ENCODE measurements at places on chromosomes 4 and X.

DNA sequence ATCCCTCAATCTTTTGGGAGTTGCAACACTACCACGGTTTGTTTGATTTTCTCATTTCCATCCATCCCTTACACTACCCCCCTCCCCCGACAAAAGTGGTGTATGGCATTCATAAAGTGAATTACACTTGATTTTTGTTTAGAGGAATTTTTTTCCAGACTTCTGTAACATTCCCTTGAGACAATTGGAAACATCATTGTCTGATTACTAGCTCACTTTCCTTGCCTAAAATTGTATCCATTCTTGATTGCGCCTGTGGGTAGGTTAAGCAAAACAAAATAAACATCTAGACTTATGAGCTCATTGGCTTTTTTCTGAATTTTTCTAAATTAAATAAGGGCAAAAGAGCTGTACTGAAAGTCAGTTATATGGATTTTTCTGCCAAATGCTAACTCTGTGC lies 3.5 kb downstream of the GPC3 start:
- DNase-seq: no peak

DNA sequence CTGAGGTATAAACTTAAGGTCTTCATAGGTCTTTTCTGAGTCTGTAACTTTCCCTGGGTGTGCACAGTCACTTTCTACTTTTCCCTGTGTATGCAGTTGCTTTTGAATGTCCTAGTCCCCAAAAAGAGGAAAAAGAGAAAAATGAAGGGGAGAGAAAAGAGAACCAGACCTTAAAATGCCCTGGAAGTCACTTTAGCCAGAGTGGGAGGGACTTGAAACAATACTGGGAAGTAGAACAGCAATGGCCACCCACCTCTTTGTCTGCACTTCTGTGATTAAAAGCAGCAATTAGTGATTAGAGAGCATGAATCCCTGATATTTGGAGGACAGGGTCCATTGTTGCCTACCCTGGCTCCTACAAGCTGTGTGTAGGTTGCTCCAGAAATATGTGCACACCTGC lies 36.1 kb downstream of the ZCCHC13 start:
- DNase-seq: no peak

DNA sequence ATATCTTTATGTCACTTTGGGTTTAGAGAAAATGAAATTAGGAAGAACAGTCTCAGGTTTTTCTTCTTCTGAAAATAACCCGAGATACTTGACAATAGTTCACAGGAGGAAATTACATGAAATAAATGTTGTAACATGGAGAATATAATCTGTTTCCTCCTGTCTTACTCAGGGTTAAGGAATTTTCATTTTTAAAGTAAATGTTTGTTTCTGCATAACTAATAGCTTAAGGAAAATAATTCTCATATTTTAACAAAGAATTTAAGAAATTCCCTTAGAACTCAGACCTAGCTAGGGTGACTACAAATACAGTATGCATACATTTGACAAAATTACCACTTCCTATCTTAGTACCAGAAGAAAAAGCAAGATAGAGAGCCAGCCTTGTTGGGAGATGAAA lies 17.2 kb upstream of the SPRY1 start:
- DNase-seq: no peak

GRCh38 chr4:85127653-85128052 lies 161.2 kb upstream of the WDFY3 start:
- no peak for DNase-seq

GRCh38 chrX:13029887-13030771 lies 14.3 kb downstream of the FAM9C start:
- DNase-seq: no peak

DNA sequence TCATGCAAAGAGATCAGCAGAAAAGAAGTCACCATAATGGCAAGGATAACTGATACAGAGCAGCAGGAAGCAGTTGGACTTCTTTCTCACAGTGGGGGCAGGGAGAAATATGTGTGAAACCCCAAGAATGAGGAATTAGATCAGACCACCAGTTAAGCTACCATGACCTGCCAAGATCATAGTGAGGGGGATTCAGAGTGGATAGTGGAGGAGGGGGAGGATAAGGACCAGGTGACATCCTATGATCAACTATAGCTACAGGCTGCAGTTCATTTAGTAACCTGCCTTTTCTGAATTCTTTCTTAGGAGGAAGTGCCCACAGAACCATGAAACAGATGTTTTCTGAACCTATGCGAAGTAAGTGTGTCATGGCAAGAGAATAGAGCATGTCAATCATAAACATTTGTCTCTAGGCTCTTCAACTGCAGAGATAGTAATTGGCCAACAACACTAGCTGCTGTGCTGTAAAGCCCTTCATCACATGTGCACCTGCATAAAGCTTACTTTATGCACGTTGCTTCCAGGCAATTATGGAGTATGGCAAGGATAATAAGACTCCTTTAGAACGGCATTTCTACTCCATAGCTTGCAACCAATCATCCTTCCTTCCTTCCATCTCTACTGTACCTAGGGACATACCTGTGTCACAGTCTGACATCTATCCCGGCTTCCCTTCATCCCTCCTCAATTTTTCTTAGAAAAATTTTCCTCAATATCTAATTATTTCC lies 329.7 kb downstream of the EPHA5 start:
- no peak for DNase-seq

DNA sequence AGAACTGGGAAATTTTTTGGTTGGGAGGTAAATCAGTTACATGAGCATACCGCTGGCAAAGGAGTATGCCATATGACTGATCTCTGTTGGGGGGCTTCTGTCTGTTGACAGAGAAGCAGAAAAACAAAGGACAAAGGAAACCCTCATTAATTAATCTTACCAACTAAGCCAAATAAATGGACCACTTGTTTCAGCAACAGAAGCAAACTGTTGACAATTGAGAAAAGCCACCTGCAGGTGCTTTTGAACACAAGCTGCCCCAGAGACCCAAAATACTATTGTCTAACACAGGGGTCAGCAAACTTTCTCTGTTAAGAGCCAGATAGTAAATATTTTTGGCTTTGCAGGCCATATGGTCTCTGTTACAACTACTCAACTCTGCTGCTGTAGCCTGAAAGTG lies 7.0 kb upstream of the FRYL start:
- no peak for DNase-seq

DNA sequence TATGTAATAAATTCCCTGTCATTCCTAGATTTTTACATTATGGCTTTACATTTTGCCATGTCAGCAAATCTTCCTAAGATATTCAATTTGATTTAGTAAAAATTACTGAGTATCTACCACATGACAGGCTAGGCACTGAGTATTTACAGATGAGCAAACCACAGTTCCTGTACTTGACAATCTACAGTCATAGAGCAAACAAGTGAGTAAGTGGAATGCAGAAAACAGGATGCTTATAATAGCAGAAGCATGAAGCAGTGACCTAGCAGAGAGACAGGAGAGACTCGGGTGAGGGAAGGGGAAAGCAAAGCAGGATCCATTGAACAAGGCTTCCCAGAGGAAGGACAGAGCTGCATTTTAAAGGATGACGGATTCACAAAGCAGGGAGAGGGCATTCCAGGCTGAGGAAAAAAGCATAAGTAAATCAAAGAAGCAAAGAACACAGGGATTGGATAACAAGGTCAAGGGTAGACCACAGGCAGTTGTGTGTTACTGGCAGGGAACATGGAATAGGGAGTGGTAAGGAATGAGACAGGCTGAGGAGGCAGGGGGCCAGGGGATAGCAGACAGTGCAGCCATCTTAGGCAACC lies 124.7 kb upstream of the C1QTNF7 start:
- no peak for DNase-seq

GRCh38 chr4:2714061-2714770 lies 41.9 kb downstream of the TNIP2 start:
- DNase-seq: peak; percentile 11

GRCh38 chr4:90757534-90758060 lies 630.4 kb downstream of the CCSER1 start:
- no peak for DNase-seq

- DNase-seq: no peak
Observed at GRCh38 chr4:42654631-42655268, 2.2 kb downstream of the ATP8A1 start.

DNA sequence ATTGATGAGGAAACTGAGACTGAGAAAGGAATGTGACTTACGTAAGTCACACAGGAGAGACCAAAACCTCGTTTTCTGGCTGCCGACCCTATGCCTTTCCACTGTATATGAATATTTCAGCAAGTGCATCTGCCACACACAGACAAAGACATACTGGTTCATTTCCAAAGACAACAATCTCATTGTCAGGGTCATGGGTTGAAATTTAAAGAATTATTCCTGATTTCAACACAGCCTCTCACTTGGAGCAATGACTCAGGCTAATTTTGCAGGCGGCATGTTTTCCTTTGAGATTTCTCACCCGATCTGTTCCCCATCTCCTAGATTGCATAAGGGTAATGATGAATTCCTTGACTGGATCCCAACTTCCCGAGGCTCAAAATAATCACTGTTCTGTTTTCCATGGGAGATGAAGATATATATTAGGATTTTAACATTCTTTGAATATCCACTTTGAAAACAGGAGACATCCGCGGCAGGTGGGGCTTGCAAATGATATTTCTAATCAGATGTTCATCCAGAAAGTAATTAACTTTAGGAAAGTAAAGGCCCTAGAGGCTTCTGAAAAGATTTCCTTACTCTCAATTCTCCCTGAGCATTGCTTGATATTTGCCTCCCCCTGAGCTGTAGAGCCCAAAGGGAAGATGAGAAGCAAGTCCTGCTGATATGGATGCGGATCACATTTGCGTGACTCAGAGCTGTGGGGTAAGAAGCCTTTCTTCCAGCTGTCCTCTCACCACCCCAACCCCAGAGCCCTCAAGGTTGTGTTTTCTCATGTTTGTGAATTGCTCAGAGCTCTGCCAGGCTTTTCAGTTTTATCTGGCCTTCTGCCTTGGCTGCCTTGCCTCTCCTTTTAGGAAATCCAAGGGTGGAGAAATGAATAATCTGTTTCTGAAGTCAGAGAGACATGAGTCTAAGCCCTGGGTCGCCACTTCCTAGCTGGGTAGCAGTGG lies 361.1 kb upstream of the BOD1L1 start:
- no peak for DNase-seq

DNA sequence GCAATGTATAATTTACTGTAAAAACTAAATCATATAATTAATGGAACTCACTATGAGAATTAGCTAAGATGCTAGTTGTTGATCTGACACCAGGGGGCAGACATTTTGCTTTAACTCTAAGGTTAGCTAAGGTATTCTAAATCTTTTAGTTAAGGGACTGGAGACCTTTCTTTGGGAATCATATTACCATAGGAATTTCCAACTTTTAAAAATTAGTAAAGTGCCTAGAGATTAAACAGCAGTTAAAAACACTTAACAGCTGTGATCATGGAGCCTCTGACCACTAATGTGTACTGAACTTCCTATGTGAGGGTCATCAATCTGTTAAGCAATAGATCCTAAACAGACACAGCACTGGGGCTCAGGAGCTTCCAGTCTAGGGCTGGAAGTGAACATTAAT lies 226.6 kb downstream of the NSUN7 start:
- DNase-seq: no peak

GRCh38 chr4:139658185-139658584 lies 7.4 kb upstream of the MGST2 start:
- DNase-seq: no peak

- DNase-seq: no peak
Observed at GRCh38 chr4:67499799-67500198, 45.5 kb downstream of the CENPC start.

GRCh38 chr4:139977838-139978609 lies 176.0 kb downstream of the MAML3 start:
- no peak for DNase-seq

GRCh38 chrX:51847463-51847862 lies 46.0 kb upstream of the MAGED1 start:
- no peak for DNase-seq

GRCh38 chr4:172881645-172882044 lies 287.0 kb upstream of the GALNT7 start:
- DNase-seq: no peak

DNA sequence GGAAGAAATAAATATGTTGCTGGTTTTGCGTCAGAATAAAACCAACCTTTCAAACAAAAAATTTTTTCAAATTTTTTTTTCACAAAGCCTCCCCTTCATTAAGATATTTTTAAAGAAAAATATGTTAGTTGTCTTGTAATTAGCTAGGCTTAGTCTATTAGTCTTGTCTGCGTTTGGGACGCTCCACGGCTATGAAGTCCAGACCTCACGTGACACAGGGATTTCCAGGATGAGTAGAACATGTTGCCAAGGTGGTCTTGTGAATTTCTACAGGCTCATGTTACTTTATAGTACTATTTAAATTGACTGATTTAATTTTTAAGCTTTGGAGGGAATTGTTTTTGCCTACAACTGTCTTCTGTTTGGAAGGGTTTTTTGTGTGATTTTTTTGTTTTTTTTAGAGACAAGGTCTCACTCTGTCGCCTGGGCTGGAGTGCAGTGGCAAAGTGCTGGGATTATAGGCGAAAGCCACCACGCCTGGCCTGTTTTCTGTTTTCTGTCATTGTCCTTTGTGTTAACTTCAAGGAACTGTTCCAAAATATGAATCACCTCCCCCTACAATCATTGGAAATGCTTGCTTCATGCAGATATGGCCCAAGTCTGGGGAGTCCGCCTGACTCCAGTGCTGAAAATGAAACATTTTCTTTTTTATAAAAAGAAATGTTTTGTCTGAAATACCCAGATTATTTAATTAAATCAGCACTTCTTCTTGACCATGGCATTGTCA lies 26.2 kb downstream of the TMEM144 start:
- no peak for DNase-seq

DNA sequence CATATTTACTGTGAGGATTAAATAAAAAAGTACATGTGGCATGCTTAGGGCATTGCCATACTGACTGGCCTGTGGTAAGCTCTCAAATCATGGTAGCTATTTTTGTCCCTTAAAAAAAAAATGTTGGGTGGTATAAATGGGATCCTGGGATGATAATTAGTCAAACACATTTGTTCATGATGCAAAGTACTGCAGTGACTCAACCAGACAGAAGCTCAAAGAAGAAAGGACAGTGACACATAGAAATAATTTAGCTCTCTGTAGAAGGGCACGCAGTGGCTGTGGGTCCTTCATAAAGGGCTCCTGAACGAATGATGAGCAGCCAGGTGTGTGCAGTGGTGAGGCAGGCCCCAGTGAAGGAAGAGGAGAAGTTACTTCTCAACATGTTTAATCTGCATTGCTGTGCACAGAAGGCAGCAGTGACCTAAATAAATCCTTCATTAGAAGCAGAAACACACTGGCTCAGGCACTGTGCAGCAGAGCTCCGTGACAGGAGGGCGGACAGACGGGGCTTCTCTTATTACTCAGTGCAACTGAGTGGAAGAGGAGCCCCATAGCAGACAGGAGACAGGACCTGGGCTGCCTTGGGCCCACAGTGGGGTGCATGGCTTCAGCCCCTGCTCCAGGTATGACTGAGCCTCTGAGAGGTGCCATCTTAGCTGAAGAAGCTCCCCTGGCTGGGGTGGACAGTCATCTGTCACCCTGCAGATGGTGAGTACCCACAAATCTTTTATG lies 20.3 kb downstream of the HS3ST1 start:
- no peak for DNase-seq

- no peak for DNase-seq
Observed at GRCh38 chr4:77493829-77494551, 111.6 kb upstream of the CXCL13 start.

GRCh38 chrX:133924548-133924947 lies 60.8 kb downstream of the GPC3 start:
- DNase-seq: no peak

GRCh38 chr4:86910369-86910768 lies 18.1 kb upstream of the C4orf36 start:
- no peak for DNase-seq

All from stimulated activated CD8-positive, alpha-beta memory T cell treated with anti-CD3 and anti-CD28 coated beads, Interleukin-4, amount 100 ng/mL, for 24 hours (primary cell).